ENCODE measurements at places on chromosomes 5 and 9.

DNA sequence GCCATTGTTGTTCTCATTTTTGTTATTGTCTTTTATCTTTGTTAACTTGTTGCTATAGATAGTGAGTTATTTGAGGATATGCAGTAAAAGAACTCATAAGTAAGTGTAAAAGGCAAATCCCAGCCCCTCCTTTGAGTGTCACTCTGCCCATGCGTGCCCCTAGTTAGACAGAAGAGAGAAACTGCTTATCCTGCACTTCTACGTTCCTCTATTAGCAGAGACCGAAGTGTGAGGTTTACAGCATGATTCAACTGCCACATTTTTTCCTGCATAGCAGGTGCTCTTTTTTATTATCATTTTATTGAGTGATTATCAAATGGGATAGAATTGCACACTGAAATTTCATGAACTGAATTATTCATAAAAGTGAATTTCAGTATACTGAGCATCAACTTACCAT, 12.0 kb upstream of the DNAH5 start:
- no peak for DNase-seq

GRCh38 chr9:132575005-132575609, 7.3 kb upstream of the BARHL1 start:
- peak; percentile 82 for DNase-seq

DNA sequence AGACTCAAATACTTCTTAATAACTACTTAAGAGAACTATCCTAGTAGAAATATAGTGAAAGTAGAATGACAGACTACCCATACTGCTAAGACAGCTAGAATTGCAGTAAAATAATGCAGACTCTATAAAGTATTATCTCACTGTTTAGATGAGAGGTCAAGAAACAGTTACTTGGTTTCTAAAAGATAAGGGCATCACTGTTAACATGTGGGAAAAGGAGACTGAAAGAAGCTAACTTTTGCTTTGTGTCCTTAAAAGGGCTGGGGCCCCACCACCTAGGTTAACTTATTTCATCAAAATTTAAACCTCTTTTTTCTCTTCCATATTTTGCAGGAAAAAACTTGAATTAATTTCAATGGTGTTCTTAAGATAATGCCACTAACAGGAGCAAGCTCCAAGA, 204.3 kb downstream of the CNTLN start:
- DNase-seq, result no peak

GRCh38 chr5:178675922-178676321, 49.1 kb upstream of the CLK4 start:
- DNase-seq, result no peak

DNA sequence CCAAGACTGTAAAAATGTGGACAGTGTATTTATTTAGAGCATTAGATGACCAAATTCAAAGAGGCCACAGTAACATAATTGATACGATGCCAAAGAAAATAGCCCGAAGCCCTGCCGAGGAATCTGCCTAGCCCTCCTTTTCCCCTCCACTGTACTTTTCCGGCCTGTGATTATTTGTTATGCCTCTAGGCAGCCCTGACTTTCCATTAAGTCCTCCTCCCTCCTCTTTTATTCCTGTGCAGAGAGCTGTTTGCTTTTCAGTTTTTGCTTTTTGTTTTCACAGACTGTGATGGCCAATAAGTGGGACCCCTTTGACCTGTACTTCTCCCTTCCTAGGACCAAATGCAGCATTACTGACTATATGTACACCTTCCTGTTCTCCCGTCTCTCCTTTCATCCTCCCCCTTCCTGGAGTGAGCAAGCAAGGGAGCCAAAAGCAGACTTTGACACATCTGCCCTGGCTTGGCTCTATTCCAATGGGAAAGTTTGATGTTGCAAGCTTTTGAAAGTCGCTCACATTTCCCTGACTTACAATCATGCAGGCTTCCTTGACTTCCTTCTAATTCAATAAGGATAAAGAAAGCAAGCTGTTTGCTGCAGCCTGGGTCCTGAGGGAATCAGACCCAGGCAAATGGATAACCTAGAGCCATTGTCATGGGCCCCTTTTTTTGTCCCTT, 76.1 kb downstream of the NREP start:
- peak; percentile 63 for DNase-seq
